Activated CD4-positive, alpha-beta T cell treated with anti-CD3 and anti-CD28 coated beads, Interleukin-2, amount 10 ng/mL, durations not matched to agents 7 days and 5 days (primary cell): ENCODE measurements at places on chromosomes 16 and 17.

GRCh38 chr16:49081554-49081953, 200.1 kb downstream of the CBLN1 start:
- no peak for DNase-seq

- peak; percentile 94 for DNase-seq
Measured at GRCh38 chr16:84617791-84618580, at the start of gene COTL1. TSS of gene COTL1 (minus strand) at chr16:84618078. CDS start at chr16:84617914, 164 bp downstream.

- no peak for DNase-seq
Measured at GRCh38 chr17:15483431-15483830, 16.0 kb upstream of the CDRT4 start.

- DNase-seq, result no peak
Measured at GRCh38 chr17:12918142-12918541, 99.7 kb downstream of the ELAC2 start.

GRCh38 chr16:58507195-58507962, 7.4 kb downstream of the NDRG4 start:
- no peak for DNase-seq

DNA sequence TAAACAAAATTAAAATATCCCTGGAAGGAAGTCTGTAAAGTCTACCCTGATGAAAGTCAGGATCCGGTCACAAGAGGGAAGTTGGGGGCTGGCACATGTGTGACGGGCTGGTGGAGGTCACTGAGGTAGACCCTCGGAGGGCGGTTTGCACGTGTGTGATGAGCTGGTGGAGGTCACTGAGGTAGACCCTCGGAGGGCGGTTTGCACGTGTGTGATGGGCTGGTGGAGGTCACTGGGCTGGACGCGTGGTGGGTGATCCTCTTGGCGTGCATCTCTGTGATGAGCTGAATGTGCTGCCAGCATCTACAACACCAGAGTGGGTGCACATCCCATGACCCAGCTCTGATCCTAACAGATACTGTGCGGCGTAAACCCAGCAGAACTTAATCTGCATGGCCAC, 43.7 kb upstream of the METRNL start:
- no peak for DNase-seq

GRCh38 chr16:4750896-4751295, 16.1 kb downstream of the ZNF500 start:
- DNase-seq, result no peak

GRCh38 chr17:32859857-32860525, 16.9 kb downstream of the MYO1D start:
- DNase-seq, result no peak

GRCh38 chr16:85402910-85403692, 210.0 kb upstream of the GSE1 start:
- DNase-seq, result no peak

GRCh38 chr17:16491703-16492612, at the start of gene LRRC75A:
TSS of gene LRRC75A (minus strand) at chr17:16492193. CDS start at chr17:16491990, 203 bp downstream.
- DNase-seq, result peak; percentile 41

DNA sequence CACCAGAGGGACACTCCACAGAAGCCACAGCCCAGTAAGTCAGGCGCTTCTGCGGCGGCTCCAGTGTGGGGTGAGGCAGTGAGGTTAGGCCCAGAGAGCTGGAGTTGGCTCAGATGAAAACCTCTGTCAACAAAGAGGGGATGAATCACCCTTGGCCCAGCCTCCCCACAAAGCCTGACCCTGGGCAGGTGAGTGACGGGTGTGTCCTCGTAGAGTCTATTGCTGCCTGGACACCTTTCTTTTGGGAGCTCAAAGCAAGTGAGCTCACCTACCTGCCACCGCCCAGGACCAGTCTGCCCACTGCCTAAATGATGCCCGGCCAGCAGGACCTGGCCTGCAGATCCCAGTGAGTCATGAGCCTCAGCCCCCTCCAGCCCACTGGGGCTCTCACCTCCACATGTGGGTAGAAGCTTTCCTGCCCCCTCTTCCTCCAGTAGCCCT, 24.9 kb upstream of the DBNDD1 start:
- no peak for DNase-seq

DNA sequence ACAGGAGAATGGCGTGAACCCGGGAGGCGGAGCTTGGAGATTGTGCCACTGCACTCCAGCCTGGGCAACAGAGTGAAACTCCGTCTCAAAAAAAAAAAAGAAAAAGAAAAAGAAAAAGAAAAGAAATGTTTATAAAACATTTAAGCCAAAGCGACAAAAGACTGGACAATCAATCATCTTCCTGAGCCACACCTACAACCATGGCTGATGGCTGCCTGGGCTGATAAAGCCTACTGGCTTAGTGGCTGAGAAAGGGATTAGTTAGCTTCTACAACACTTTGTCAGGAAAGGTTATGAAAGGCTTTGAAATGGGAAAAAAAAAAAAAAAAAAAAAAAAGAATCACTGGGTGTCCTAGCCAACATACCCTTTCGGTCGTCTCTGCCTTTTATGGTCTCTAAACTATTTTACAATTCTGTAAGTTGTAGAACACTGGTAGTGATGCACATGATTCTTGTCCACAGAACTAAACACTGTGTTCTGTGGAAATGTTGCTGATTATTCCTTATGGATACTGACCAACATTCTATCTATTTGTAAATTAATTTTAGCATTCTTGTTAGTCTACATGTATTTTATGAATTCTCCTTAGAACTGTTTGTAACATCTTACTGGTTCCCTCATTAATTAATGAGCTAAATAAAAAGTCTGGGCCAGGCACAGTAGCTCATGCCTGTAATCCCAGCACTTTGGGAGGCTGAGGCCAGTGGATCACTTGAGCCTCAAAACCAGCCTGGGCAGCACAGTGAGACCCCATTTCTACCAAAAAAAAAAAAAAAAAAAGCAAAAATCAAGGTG, 45.5 kb downstream of the ZZEF1 start:
- DNase-seq, result no peak

- DNase-seq, result no peak
Measured at GRCh38 chr17:79097226-79098055, 22.8 kb downstream of the ENGASE start.

GRCh38 chr17:3928406-3928805, 12.1 kb upstream of the P2RX1 start:
- DNase-seq, result no peak

GRCh38 chr16:50666658-50667496, 14.2 kb downstream of the SNX20 start:
- peak; percentile 65 for DNase-seq

GRCh38 chr16:75556431-75556950, 439 bp upstream of the TMEM231 start:
- DNase-seq, result no peak

GRCh38 chr16:85552980-85553435, 60.1 kb upstream of the GSE1 start:
- DNase-seq, result no peak

- no peak for DNase-seq
Measured at GRCh38 chr17:9816472-9816871, 5.4 kb downstream of the GSG1L2 start.

GRCh38 chr16:86955136-86955855, 361.9 kb downstream of the C16orf95 start:
- no peak for DNase-seq

DNA sequence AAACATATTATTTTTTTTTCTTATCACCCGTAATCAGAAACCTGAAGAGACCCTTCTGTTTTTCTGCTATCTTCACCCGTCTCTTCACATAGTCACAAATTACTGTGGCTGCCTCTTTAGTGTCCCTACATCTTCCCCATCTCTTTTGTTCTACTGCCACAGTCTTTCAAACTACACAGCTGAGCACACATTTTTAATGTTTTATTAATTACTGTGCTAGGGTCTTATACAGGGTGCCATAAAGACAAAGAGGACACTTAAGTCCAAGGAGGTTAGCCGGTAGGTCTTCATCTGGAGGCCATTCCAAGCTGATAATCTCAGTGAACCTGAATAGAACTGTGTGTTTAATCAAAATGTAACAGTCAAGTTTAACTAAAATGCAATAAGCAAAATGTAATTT, 20.7 kb downstream of the CNTNAP4 start:
- DNase-seq, result no peak

GRCh38 chr17:74235040-74235581, 21.7 kb downstream of the TTYH2 start:
- DNase-seq, result no peak

DNA sequence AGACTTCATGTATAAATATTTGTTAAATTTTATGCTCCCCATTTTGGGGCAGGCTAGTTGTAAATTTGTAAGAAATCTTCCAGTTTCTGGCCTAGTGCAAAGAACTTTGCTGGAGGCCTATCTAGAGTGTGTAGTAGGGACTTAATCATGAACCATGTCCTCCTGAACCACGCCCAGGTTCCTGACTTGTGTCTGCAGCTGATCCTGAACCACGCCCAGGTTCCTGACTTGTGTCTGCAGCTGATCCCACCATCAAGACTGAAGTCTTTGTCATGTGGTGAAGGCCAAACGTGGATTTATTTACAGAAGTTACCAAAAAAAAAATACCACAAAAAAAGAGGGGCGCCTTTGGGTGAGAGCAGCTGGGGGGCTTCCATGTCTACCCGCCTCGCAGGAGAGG, 33.1 kb downstream of the LMF1 start:
- DNase-seq, result no peak

DNA sequence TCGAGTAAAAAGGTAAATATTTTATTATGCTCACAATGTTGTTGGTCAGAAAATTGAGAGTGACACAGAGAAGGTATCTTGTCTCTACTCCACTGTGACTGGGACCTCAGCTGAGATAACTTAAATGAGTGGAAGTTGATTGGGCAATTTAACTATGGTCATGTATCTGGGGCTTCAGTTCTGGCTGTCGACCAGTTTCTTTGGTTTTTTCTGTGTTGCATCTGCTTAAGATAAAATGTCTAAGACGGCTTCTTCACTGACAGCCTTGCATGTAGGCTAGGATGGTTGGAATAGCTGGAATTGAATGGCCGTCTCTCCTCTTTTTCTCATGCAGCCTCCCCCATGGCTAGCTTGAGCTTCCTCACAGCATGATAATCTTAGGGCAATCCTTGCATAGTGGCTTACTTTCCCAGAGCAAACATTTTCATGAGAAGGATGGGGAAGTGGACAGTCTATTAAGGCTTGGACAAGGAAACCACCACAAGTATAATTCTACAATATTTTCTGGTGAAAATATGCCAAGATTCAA, 433.7 kb downstream of the KIF2B start:
- DNase-seq, result no peak

DNA sequence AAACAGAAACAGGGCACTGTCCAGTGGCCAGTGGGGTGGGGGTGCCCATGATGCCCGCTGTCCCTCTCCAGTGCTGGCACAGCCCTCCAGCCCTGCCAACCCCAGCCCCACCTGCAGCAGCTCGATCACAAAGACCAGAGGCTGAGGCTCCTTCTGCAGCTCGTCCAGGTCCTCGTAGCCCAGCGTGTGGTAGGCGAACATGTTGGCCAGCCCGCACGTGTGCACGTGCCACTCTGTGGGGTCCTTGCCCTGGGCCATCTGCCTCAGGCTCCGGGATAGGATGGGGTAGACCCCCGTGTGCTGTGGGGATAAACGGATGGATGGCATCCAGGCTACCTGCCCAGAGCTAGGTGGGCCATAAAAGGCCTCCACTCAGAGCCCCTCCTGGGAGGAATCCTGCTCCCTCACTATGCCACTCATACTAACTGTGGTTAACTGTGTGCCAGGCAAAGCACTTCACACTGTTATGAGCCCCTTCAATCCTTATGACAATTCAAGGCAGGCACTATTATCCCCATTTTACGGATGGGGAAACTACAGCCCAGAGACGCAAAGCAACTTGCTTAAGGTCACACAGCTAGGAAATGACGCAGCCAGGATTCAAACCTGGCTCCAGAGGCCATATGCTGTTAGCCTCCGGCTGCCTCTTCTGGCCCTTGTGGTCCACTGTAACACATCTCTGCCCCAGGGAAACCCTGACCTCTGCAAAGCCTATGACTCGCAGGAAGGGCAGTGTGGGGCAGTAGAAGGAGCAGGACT, 6.5 kb downstream of the AIPL1 start:
- no peak for DNase-seq

DNA sequence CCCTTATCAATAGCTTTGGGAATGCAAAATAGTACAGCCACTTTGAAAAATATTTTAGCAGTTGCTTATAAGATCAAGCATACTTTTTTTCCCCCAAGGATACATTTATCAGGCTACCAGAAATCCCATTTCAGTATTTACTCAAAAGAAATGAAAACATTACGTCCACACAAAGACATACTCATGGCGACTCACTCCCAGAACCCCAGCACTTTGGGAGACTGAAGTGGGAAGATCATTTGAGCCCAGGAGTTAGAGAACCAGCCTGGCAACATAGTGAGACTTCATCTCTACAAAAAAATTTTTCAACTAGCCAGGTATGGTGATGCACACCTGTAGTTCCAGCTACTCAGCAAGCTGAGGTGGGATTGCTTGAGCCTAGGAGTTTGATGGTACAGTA, 5.9 kb downstream of the SKA2 start:
- DNase-seq, result no peak

GRCh38 chr17:64502021-64502420, 4.1 kb downstream of the DDX5 start:
- DNase-seq, result no peak

- DNase-seq, result peak; percentile 38
Measured at GRCh38 chr17:80036715-80037477, 454 bp downstream of the CCDC40 start.

DNA sequence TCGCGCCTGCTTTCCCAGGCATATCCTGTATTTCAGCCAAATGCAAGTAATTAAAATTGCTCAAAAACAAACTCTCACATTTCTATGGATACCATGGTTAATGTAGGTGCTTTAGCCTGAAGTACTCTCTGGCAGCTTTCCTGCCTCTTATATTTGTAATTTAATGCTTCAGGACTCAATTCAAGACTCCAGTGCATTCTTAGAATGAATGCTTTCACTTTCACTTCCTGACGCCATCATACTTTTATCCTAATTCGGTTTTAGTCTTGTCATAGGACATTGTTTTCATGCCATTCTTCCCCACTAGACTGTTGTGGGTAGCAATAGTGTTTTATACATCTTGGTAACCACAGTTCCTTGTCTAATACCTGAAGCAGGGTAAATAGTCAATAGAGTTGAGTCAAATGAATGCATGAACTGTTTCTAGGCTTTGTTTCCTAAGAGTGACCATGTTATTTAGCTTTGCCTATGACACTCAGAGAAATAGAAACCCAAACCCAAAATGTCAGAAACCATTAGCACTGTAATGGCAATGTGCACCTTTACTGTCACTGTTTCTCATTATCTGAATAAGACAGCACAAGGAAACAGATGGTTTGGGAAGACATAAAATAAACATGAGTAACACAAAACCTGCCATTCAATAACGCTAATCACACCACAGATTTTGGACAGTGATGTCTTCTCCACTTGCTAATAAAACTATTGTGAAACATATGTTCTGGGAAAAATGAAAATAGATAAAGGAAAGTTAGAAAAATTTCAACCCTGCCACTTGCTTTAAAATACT, 705.5 kb downstream of the CDH11 start:
- no peak for DNase-seq

DNA sequence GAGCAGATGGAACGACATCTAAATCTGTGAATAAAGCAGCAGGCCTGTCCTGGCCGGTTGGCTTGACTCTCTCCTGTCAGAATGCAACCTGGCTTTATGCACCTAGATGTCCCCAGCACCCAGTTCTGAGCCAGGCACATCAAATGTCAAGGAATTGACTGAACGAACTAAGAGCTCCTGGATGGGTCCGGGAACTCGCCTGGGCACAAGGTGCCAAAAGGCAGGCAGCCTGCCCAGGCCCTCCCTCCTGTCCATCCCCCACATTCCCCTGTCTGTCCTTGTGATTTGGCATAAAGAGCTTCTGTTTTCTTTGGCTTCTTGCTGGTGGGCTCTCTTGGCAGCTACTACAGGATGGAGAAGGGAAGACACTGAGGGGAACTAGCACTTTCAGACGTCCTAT, 4.1 kb upstream of the RSAD1 start:
- DNase-seq, result no peak
